H9 (cell line): ENCODE measurements at places on chromosomes 2 and 18. TPM values are rescaled to one million over a fixed set of nuclear protein-coding genes. Genes with fewer than 3 reads are reported as not detected.

DNA sequence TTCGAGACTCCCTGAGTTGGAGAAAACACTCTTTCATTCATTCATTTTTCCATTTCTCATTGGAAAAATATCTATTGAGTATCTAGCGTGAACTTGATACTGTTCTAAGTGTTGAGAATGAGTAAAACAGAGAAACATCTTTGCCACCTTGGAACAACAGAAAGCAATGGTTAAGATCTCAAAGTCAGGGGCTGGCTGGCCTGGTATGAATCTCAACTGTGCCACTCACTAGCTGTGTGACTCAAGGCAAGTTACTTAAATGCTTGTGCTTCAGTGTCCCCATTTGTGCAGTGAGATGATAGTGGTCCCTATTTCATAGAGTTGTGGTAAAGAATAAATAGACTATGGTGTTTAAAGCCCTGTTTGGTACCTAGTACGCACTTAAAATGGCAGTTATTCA, 415.2 kb downstream of the NBAS start:
- DNase-seq = no peak

DNA sequence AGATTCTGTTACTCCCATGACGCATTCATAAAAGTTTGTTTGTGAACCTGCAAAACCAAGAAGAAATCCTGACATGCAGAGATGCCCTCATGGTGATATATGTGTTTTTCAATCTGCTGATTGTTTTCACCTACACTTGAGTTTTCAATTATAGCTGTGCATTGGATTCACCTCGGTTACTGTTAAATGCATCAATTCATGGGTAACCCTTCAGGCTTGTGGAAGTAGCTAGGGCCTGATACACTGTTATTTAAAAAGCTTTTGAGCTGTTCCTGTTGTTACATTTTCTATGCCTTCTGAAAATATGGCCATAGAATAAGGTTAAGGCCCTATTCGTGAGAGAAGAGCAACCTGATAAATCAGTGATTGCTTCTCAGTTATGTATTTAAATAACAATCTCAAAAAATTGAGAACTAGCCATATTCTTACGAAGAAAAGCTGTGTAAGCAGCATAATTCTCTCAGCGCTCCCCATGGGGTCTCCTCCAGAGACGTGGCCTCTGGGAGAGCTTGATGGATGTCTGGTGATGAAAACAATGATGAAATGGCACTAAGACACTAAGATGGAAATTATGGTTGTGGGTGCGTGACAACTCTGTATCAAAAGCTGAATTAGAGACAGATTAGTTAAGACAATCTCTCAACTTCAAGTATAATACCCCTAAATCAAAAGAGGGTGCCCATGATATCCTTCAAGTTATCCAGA, 60.5 kb downstream of the RIT2 start:
- DNase-seq = no peak

DNA sequence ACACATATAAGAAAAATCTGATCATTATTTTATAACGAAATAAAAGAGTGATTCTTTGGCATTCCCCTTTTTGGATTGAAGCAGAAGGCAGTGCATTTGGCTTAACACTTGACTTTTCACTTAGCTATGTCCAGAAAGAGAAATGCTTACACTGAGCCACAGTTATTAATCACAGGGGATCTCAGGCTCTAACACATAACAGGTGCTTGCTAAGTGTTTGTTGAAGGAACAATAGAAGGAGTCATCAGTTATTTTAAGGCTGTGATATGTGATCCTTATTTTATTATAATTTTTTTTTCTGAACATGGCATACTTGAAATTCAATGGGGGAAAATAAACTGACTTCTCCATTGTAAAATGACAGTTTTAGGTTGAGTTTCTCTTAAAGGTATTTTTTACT, 209.5 kb downstream of the UBE2E3 start:
- no peak for DNase-seq

PARD3B gene
- total RNA-seq = 4.3 and 6.4 TPM in 2 replicates

- DNase-seq = no peak
Measured at GRCh38 chr2:29347774-29348461, 232.7 kb downstream of the CLIP4 start.

LIMS3 gene
- 0.46 and 0.83 TPM in 2 replicates for total RNA-seq

- no peak for DNase-seq
Measured at GRCh38 chr2:177796654-177797415, 275.7 kb downstream of the PDE11A start.

DNA sequence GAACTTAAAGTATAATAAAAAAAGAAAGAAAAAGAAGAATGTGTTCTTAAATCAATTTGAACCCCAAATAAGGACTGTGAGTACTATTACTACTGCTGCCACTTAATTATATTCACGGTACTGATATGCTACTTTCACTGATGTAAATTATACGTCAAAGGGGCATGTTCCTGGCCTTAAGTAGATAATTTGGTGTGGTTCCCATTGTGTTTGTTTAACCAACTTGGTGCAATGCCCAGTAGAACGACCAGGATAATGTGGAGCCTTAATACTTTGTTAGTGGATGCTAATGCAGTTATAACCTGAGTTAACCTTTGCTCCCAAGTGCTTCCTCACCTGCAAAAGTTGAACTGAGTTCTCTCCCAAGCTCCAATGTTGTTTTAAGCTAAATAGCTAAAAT, 142.0 kb downstream of the NR4A2 start:
- no peak for DNase-seq

GRCh38 chr2:71596011-71596410, 142.7 kb downstream of the DYSF start:
- DNase-seq = no peak

DNA sequence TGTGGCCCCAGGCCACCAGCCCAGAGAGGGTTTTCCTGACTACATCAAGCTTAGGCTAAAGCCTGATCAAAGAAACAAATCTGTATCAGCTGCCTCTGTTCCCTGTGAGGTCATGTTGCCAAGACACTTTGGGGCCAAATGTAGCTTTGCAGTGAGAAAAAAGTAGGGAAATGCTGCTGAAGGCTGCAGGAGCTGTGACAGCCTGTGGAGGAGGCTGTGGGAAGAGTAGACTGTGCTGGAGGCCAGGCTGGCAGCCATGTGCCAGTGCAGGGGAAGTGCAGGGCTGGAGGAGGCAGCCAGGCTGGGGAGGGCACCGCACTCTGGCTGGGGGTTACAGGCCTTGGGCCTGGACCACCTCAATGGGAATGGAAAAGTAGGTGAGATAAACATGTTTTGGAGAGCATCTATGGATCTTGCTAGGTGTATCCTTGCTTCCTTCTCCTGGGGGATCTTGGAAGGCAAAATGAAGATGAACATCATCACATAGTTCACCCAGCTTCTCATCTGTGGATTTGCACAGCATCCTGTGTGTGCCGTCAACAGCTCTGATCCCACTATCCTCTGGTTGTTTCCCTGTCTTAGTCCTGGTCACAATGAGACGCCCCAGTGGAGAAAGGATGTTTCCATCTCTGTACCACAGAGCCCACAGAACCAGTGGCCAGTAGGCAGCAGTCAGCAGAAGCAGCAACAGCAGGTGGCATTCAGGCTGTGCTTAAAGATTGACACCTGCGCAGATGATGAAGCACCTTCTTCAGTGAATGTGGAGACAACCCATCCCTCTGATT, 103.8 kb upstream of the COPS8 start:
- peak; percentile 4 for DNase-seq

GRCh38 chr2:128494640-128495321, 176.1 kb upstream of the HS6ST1 start:
- DNase-seq = peak; percentile 24

DNA sequence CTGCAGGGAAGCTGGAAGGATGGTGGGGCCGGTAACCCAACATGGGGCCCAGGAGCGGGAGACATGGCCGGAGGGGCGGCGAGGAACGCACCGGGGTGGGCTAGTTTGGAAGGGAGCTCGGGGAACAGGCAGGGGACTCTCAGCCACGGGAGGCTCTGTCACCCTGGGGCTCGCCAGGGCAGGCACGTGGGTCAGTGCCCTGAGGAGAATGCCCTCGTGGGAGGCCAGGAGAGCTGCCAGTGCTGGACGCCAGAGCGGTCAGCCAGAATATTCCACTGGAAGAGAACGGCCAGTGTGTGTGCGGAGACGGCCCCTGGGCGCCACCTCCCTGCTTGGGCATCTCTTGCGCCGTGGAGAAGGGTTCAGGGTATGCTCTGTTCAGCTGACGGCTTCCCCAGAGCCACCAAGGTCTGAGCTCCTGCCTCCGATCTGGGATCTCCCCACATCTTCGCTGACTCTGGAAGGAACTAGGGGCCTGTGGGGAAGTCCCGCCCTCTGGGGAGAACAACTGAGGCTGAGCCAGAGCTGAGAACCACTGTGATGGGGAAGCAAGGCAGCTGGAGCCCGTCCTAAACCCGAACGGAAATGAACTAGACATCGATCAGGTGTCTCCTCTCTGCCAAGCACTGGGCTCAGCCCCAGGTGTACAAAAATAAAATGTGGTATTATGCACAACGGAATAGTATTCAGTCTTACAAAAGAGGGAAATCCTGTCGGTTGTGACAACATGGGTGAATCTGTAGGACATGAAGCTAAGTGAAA, 49.3 kb downstream of the TNP1 start:
- no peak for DNase-seq

PAIP2B gene
- total RNA-seq = 16.8 and 17.7 TPM in 2 replicates

TMSB10 gene
- 755 and 770 TPM in 2 replicates for total RNA-seq

TRAPPC8 gene
- total RNA-seq = 40.4 and 43.0 TPM in 2 replicates

GRCh38 chr2:98894331-98895000, 41.6 kb downstream of the CRACDL start:
- DNase-seq = no peak

DNA sequence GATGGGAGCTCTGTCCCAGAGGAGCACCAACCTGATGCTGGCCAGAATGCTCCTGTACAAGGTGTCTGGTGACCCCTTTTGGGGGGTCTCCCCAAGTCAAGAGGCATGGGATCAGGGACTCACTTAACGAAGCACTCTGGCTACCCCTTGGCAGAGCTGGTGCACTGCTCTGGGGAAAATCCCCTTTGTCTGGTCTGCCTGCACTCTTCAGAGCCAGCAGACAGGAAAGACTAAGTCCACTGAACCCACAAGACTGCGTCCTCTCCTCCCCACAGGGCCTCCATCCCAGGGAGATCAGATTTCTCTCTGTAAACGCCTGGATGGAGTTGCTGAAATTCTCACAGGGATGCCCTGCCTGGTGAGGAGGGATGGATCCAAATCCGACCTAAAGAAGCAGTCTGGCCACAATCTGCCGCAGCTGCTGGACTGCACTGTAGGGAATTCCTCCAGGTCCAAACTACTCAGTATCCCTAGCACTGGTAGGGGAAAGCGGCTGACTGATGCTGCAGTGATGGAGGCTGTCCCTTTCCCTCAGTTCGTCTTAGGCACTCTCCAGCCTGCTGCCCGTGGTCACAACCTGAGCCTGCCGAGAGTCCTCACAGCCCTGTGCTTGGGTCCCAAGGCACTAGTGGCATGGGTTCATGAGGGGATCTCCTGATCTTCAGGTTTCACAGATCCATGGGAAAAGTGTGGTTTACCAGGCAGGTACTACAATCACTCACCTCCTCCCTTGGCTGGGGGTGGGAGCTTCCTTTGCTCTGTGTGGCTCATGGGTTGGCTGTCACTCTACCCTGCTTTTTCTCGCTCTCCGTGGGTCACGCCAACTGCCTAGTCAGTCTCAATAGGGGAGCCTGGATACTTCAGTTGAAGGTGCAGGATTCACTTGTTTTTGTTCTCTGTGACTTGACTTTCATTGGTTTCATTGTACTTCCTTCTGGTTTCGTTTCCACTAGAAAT, 98.6 kb downstream of the SLC4A10 start:
- DNase-seq = no peak

DNA sequence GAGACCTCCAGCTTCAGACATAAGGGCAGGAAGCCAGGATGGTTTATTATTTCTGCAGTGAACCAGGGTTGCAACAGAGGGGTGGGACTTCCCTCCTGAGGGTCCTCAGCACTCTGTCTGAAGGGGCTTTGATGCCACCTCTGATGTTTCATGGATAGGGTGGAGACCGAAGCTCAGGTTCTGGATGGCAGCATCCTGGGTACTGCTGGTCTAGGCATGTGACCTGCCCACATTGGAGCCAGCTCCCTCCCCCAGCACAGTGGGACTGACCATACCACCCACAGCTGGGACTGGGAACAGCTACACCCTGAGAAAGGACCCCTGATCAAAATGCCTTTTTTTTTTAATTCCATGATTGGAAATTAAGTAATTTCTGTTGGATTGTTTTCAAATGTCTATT, 355.2 kb downstream of the ZNF516 start:
- DNase-seq = no peak

GRCh38 chr18:25798046-25798445, 292.4 kb downstream of the SS18 start:
- no peak for DNase-seq

DNA sequence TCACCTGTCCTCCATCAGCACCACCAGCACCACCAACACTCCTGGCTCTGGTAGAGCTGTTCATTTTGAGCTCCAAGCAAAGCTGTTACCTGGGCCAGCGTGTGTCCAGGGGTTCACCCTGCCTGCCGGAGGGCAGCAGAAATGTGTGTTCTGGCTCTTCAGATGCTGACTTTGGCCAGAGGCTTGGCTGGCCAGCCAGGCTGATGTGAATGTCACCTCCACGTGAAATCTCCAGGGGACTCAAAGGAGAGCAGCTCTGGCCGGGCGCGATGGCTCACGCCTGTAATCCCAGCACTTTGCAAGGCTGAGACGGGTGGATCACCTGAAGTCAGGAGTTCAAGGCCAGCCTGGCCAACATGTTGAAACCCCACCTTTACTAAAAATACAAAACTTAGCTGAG, 33.5 kb downstream of the CIB4 start:
- peak; percentile 20 for DNase-seq

DNA sequence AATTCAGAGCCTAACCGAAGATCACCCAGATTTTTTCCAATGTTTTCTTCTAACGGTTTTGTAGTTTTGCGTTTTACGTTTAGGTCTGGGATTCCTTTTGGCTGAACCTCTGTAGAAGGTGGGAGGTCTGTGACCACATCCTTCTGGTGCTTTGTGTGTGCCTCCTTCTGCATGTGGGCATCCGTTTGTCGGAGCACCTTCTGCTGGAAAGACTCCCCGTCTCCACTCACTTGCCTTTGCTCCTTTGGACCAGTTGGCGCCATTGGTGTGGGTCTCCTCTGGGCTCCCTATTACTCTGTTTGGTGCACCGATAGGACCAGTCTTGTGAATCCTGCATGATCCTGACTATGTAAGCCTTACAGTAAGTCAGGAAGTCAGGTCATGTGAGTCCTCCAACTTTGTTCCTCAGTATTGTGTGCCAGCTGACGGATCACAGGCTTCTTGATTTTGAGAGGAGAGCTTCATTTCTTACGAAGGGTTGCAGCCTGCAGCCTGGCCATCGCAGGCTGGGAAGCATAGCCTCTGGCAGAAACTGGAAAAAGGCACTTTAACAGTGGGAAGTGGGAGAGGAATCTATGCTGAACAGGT, 13.6 kb downstream of the AQP12A start:
- no peak for DNase-seq

RND3 gene
- 62.6 and 68.3 TPM in 2 replicates for total RNA-seq

PIEZO2 gene
- total RNA-seq = 3.9 and 5.9 TPM in 2 replicates

DNA sequence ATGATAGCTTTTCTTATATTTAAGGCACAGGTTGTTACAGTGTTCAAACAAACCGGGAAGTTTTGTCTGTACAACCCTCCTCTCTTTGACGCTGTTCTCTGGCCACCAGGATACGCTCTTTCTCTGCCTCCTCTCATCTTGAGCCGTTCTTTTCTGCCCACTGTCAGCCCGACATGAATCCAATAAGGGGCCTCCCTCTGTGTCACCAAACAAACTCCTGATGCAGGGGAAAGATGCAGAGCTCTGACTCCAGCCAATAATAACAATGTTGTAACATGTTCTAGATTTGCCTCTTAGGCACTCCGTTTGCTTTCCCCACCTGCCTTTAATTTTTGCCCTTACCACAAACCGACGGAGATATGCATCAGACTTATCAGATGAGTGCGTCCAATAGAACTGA, 449.3 kb downstream of the SLC4A3 start:
- DNase-seq = no peak
